ENCODE measurements at places on chromosomes 13 and 19. TPM values are rescaled to one million over a fixed set of nuclear protein-coding genes. Genes with fewer than 3 reads are reported as not detected.
A peak's percentile ranks its signal among the peaks of the same experiment; 100 is the strongest.

GRCh38 chr19:34481861-34482379 is 362 bp downstream of the WTIP start:
- peak; percentile 29 for DNase-seq

- no peak for DNase-seq
Observed at GRCh38 chr13:97382276-97382675, 51.7 kb upstream of the RAP2A start.

- DNase-seq = no peak
Observed at GRCh38 chr19:10499550-10500246, 3.5 kb downstream of the KEAP1 start.

- DNase-seq = peak; percentile 15
Observed at GRCh38 chr13:20526664-20527063, 1.0 kb upstream of the CRYL1 start.

DNA sequence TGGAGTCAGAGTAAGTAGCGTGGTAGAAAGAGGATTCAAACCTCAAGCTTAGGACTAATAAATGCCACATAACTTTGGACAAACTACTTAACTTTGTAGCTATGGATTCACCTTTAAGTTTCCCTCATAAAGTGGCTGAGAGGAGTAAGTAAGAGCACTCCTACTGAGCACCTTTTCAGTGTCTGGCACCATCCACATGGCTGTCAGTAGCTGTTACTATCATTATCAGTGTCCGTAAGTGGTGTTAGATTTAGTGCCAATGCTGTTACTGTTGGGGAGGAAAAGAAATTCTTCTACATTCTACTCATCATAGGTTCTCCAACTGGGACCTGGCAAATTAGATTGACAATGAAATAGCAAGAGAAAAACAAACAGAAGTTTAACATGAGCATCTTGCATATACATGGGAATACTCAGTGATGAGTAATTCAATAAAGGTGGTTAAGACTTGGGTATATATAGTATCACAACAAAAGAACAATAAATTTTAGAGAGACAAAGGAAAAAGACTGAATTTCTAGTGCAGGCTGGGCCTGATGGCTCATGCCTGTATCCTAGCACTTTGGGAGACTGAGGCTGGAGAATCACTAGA is 165.6 kb upstream of the NBEA start:
- no peak for DNase-seq

GRCh38 chr19:15166700-15167099 is 34.1 kb downstream of the NOTCH3 start:
- no peak for DNase-seq

- no peak for DNase-seq
Observed at GRCh38 chr19:28632371-28633080, 580.4 kb downstream of the UQCRFS1 start.

ZNF790 gene
- total RNA-seq = 3.5 TPM

CNMD gene
- not detected for total RNA-seq

DNA sequence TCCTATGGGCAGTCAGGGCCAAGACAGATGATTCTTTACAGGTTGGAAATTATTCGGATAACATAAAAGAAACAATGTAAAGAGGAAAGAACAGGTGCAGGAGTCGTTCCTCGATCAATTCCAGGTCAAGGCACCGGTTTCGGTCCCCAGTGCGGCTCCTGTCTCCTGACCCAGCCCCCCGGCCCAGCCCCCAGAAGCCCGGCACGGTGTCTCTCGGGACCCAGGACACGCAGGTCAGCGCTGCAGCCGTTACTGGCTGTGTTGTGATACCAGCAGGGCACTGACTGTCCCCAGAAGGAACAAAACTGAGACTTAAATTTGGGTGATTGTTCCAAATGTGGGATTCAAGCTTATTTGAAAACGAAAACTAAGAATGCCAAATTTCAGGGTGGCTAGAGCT is 8.5 kb downstream of the RASA3 start:
- no peak for DNase-seq

DNA sequence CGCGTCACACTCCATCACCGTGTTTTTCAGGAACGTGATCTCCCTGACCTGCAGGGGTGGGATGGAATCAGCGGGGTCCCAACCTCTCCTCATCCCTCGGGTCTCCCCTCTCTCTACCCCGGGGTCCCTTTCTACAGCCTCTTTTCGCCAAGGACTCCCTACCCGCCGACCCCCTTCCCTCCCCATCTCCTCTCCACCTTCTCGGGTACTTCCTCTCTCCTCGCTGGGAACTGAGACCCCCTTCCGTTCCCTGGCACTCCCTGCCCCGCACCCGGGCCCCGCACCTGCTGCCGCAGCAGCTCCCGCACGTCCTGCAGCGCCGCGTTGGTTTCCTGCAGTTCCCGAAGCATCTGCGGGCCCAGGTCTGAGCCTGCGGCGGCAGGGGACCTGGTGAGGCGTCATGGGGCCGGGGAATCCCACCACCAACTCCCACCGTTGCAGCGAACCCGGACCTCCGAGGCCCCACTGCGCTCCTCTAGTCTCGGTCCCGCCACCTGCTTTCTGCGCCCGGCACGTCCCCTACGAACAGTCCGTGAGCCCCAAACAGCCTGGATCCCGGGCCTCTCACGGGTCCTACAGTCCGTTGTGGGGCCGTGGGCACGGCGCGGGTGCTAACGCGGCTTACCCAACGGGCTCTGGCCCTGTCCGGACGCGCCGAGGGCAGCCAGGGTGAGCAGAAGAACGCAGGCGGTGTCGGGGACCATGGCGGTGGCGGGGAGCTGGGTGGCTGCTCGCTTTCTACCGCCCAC is at the start of gene COMP:
TSS of gene COMP (minus strand) at position 740 of the 749 bp plus-strand sequence. CDS start at position 704, 36 bp downstream.
- no peak for DNase-seq

DNA sequence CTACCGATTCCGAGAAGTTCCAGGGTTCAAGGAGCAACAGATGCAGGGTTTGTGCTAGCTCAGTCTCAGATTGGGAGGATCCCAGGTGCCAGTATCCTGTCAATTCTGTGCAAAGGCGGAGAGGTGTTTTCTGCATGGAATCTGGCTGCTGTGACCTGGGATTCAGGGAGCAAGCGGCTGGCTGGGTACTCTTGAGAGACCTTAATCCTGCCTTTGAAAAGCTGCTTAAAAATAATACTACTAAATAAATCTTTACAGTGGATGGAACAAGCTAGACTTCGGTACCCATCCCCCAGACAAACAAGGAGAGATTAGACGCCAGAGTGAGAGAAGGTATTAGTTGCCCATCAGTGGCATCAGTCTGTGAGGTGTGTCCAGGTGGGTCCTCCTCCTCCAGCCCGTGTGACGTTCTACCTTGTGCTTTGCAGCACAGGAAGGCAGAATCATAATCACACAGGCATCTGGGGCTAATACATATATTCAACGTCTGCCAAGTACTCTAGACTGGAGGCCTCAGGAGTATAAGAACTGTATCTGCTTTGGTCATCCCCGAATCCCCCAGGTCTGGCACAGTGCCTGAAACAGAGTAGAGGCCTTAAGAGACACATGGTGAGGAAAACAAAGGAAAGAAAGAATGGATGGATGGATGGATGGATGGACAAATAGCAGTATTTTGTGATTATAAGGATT is 230.6 kb downstream of the ZNF536 start:
- DNase-seq = no peak

GRCh38 chr13:71803066-71803465 is 63.9 kb downstream of the DACH1 start:
- no peak for DNase-seq

- DNase-seq = no peak
Observed at GRCh38 chr13:33011828-33012470, 4.3 kb upstream of the KL start.

GRCh38 chr19:18659281-18660050 is 22.6 kb downstream of the KLHL26 start:
- no peak for DNase-seq

PLPPR2 gene
- total RNA-seq = 31.6 TPM

KLK7 gene
- not detected for total RNA-seq

GRCh38 chr13:40255551-40255950 is 410.9 kb downstream of the FOXO1 start:
- DNase-seq = no peak

GRCh38 chr13:34357435-34358232 is 539.7 kb downstream of the RFC3 start:
- peak; percentile 93 for DNase-seq

ATP8B3 gene
- 5.8 TPM for total RNA-seq

GRCh38 chr13:35599384-35599783 is 122.9 kb upstream of the MAB21L1 start:
- no peak for DNase-seq

DNA sequence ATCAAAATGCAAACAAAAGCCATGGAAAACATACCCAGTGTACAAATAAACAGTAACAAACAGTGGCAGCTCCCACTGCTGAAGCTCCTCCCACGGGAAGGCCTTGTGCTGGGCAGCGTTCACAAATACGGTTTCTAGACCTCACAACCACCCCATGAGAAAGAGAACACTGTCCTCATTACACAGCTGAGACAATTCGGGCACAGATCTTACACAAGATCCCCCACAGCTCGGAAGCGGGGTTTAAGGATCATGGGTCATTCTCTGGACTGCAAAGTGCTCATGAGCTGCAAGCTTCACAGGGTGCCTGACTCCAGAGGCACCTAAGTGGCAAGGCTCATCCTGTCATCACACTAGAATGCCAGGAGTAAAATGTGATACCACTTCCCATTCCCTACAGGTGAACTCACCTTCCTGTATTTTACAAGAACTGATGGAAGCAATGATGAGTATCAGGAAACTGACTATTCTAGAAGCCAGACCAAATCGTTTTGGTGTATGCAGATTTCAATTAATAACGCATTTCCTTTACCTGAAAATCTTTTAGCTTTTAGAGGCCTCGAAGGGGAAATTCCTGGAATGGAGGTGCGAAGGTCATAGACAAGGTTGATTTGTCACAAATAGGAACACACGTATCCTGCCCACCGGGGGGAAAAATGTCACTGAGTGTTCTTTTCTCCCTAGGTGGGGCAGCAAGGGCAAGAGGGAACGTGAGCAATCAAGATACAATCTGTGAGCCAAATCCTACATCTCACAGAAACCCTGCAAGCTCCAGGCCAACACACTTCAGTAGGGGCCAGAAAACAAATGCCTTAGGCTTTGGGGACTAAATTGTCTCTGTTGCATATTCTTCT is 41.2 kb downstream of the STK24 start:
- no peak for DNase-seq

DNA sequence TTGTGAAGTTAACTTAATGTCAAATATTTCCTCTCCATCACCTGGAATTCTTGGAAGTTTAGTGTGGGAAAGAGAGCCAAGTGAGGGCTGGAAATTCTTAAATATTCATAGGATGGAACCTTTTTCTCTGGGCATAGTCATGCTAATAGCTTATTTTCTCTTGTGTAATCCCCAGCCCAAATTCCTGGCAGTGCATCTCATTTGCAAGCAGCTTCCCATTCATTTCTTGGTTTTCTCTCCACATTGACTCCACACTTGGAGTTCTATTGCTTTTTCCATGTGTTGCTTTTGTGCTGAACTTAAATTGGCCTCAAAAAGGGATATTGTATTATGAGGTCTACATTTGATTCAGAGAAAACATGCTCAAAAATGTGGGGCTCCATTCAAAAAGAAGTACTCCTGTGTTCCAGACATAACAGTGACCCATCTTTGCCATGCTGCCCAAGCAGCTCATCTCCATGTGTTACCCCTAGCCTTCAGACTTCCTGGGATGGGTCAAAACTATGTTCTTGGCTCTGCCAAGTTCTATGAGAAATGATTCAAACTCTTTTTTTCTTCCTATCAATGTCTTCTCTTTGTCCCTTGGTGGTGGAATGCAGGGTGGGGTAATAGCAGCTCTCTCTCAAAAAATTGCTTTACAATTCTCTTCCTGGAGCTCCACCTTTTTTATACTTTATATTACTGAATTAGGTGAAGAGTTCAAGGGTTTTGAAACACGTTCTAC is 2471.5 kb downstream of the PCDH9 start:
- no peak for DNase-seq

All from M059J (cell line).